Smooth muscle cell of trachea (primary cell): ENCODE measurements at places on chromosomes 5 and 9. TPM values are rescaled to one million over a fixed set of nuclear protein-coding genes. Genes with fewer than 3 reads are reported as not detected.

GAPT gene
- total RNA-seq: 0.17 TPM in 1 of 2 replicates, not detected in the other

DBH gene
- not detected in 2 replicates for total RNA-seq

ANKRD31 gene
- under 0.01 and 0.29 TPM in 2 replicates for total RNA-seq

PNPLA7 gene
- total RNA-seq: 1.3 and 2.0 TPM in 2 replicates

LCN1 gene
- total RNA-seq: not detected in 2 replicates

GEMIN5 gene
- 17.7 and 18.7 TPM in 2 replicates for total RNA-seq

SPATA31A3 gene
- not detected in 2 replicates for total RNA-seq

TCERG1 gene
- 25.6 and 36.8 TPM in 2 replicates for total RNA-seq
